Stimulated activated CD4-positive, alpha-beta T cell treated with anti-CD3 and anti-CD28 coated beads, Interleukin-4, amount 100 ng/mL, for 24 hours (primary cell): ENCODE measurements at places on chromosomes 6 and 20.

DNA sequence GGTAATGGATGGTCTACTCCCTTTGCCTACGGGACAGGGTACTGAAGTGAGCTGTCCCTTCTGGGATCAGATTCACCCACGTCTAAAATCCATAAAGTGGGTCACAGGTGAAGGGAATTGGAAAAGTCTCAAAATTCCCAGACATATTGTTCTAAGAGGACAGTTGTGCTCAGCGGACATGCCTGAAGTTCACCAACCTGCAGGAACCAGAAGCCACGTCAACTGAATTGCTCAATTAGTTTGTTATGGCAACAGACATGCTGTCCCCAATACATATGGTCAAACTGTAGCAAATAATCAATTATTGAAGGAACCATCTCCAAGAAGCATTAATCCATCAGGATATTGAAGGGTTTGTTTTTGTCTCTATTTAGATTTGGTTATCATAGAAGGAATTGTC is 190.2 kb downstream of the FRK start:
- no peak for DNase-seq

DNA sequence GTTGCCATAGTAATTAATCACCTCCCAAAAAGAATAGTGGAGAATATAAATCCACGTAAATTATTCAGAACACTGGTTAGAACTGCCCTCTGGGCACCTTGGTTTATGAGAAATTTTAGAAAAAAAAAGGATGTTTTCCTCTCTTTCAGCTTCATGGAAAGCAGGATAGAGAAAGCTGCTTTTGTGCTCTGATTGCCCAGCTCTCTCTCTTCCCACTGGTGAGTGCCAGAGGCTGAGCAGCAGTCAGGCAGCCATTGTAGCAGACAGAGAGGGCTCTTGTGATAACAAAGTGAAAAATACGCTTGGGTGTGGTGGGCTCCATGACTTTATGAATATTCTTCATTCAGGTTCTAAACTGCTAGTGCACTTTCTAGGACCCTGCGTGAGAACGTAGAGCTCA is 26.4 kb downstream of the SLC35F1 start:
- DNase-seq: no peak

DNA sequence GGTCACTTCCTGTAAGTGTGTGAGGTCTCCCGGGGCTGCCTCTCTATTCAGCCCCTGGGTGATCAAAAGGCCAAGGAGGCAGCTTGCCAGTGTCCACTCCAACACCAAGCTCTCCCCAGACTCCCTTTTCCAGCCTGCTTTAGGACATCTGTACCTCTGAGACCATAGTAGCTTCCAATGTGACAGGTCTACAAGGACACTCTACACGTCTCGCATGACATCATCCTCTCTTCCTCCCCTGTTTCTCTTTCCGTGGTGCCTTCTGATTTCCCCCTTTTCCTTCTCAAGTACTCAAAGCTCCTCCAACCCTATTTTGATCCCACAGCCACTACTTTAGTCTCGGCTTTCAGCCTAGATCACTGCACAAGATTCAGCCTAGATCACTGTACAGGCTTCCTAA is 26.4 kb downstream of the HLA-F start:
- DNase-seq: no peak

DNA sequence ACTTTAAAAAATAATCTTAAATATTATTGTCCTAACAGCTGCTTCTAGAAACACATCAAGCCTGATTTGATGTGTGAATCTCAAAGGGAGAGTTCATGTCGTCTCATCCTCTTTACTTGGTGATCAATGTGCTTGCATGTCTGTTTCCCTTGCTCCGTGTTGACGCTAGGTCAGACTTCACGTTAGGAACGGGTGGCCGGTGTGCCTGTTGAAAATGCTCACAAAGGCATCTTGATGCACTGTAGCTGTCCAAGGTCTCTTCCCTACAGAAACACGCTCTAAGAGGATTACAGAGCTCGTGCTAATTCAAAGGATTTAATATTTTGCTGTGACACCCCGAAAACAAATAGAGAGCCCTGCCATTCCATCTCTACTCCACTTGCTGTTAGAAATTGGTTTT is 84.6 kb downstream of the ID4 start:
- DNase-seq: no peak

DNA sequence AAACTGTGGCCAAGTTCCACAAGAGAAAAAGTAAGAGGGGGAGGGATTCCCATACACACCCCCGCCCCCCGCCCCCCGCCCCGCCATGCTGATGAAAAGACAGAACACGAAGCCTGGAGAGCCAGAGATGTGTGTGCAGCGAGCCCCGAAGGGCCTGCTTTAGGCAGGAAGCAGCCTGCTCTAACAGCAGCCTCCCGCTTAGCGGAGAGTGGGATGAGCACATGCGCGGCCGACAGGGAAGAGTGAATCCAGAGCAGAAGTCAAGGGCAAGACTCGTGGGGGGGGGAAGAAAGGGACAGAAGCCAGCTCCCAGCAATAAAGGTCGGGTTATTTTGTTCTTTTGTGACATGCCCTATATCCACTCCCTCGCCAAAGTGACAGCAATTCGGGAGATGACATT is 67.2 kb upstream of the PTGIS start:
- no peak for DNase-seq
